ENCODE measurements at places on chromosomes 5 and 9.
A peak's percentile ranks its signal among the peaks of the same experiment; 100 is the strongest.

DNA sequence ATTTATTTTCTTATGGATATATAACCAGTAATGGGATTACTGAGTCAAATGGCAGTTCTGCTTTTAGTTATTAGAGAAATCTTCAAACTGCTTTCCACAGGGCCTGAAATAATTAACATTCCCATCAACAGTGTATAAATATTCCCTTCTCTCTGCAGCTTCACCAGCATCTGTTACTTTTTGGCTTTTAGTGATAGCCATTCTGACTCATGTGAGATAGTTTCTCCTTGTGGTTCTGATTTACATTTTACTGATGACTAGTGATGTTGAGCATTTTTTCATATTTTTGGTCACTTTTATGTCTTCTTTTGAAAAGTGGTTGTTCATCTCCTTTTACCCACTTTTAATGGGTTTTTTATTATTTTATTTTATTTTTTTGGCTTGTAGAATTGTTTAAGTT, 1290.3 kb upstream of the CDH9 start:
- no peak for DNase-seq

- DNase-seq: no peak
Observed at GRCh38 chr9:23672151-23672550, 153.9 kb downstream of the ELAVL2 start.

GRCh38 chr5:153147891-153148623, 342.4 kb upstream of the GRIA1 start:
- DNase-seq: no peak

DNA sequence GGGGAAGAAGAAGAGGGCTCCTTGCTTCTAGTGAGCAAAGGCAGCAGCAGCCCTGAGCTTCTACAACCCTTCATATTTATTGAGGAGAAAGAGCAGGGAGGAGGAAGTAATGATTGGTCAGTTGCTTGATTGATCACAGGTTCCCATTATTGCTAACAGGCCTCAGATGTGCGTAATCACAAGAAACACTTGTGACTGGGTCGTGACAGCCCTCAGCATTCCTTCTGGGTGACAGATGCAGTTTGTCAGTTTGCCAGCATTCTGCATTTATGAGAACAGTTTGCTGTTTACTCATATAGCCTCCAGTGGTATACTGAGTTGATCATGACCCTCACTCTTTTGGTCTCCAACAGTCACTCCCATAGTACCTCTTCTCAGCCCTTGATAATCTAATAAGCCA, 111.5 kb upstream of the TNC start:
- no peak for DNase-seq

DNA sequence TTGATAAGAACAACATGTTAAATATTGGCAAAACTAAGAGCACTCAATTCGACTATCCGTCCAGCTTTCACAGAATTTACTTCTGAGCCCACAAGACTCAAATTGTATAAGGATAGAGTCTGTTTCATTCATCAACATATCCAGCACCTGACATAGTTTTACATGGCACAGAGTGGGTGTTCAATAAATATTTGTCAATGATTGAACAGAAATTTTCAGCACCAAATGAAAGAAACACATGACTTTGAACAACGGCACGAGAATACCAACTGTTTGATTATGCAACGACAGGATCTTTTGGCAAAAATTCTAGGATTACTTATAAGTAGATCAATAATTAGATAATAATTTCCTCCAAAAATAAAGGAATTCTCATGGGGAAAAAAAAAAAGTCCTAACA, 41.8 kb downstream of the SKP2 start:
- no peak for DNase-seq

DNA sequence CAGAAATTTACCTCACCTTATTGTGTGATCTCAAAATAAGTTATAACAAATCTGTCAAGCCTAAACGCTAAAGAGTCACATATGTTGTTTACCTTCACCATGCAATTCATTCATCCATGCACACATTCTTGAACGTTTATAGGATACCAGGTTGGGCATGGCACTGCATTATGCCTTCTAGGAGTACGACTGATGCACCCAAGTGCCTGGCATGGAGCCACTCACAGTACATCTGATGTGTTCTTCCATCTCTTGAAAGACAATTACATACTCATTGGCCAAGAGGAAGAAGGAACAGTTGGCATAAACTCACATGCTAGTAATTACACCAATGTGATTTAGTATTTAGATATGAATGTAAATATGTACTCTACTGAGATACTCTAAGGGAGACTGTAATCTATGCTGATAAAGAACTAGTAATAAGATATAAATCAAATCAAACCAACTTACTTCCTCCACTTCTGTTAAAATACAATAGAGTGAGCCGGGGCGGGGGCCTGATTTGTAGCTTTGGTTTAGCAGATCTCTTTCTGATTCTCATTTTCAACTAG, 90.7 kb downstream of the LPAR1 start:
- DNase-seq: no peak

GRCh38 chr5:154850255-154851062, at the start of gene FAXDC2:
TSS of gene FAXDC2 (minus strand) at chr5:154850603. CDS start at chr5:154838178, 12,425 bp downstream.
- no peak for DNase-seq

DNA sequence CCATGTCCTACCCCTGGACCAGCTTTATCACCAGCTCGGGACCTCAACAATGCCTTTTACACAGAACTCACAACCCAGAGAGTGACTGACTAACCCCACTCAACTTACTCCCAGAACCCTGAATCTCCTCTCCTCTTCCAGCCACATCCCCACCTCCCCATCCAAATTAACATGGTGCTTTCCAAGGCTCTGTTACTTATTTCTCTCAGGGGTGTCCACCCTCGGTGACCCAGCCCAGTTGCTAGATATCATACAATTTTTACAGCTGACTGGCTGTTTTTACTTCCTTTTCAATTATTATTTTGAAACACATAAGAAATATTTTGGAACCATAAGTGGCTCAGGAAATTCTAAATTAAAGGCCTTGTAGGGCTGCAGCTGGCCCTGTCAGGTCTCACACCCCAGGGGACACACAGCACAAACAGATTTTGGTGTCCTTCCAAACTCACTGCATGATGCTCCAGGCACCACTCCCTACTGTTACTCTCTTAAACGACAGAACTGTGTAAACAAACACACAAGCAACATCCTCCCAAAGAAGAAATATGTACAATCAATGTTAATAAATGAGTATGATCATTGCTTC, 180.6 kb downstream of the ADAMTS12 start:
- DNase-seq: no peak

DNA sequence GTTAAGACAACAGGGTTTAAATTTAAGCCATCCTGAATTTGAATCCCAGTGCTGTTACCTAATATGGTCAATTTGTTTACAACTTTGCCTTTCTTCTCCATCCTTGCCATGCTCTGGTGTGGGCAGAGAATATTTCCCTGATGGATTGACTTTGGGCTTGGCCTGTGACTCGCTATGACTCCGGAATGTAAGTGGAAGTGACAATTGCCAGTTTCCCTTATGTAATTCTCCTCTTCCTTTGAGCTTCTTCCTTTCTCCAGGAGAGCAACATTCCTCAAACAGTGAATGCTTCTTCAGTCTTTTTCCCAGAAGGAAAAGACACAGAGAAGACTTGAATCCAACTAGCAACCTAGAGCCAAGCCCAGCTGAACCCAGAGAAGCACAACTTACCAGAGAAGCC, 159.1 kb downstream of the LURAP1L start:
- DNase-seq: no peak

- no peak for DNase-seq
Observed at GRCh38 chr5:171367424-171368370, 20.0 kb upstream of the NPM1 start.

DNA sequence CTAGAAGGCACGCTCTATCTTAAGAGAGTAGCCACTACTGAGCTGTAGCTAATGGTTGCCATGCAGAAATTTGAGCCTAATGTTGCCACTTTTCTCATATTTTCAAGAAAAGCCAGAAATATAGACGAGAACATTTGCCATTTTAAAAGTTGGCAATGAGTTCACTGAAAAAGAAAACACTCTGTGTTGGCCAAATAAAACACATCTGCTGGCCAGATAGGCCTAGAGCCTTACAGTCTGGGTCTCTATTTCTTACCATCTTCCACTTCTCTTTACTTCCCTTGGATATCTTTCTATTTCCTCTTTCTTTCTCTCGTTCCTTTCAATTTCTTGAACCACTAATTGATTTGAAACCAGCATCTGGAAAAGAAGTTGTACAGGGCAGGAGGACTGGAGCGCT, 36.6 kb upstream of the VCAN start:
- DNase-seq: no peak

DNA sequence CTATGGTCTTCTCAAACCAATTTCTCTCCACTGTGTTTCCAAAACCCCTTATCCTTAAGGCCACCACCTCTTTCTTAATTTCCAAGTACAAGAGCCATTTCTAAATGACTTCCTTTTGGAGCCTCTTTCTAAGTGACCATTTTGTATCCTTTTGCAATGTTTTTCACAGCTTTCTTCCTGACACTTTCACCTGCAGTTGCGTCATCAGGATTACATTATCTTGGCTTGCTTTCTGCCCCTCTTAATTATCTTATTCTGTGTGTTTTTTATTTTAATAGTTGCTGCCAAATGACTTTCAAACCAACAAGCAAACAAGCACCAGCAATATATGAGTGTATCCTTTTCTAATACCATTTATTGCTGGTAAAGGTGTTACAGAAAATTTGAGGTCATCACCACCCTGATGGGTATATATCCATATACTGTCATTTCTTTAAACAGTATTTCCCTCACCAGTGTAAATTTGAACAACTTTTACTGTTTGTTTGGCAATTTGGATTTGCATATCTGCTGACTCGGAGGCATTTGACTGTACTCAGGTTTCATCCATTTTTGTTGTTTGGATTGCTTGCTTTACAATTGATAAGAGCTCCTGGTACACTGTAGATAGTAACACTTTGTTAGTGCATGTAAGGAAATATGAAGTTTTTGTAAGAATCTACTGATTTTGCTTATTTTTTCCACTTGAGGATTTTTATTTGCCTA, 5.4 kb upstream of the ANXA1 start:
- no peak for DNase-seq

DNA sequence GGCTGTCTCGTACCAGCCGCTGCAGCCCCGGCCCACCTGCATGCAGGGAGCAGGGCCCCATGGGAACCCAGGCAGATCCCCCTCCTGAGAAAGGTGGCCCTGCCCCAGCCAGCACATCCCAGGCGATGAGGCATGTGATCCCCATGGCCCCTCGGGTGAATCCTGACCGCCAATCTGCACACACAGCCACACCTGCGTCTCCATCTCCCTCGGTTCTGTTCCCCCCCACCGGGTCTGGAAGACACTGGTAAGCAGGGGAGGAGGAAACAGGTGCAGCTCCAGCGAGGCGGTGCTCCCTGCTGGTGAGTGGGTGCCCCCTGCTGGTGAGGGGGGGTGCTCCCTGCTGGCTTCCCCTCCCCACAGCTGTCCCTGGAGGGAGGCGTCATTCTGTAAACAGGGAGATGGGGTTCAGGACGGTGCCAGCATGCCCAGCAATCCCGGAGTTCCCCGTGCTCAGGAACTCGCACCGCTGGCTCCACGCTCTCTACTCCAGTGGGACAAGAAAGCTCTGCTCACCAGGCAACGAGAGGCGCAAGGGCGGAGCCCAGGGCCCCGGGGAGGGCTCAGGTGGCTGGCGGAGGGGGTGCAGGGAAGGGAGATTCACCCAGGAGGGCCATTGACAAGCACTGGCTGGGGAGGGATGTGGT, 28.4 kb upstream of the SLC12A7 start:
- DNase-seq: peak; percentile 80

GRCh38 chr9:125235804-125236519, 5.2 kb downstream of the HSPA5 start:
- no peak for DNase-seq

DNA sequence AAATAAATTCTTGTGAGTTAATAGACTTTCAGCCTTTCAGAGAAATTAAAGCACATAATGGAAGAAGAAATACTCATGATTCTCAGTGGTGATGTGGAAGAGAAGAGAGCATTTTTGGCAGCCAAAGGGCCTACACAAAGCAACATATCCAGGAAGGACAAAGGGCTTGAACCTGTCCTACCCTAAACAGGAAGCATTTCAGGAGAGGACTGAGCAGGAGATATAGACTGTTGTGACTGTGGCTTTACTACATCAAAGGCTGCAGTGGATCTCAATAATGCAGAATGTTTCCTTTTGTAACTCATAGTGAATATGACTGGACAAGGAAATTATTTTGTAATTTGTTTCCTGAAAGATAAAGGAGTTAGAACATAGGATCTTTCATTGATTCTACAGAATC, 1.3 kb upstream of the PARP8 start:
- DNase-seq: no peak

DNA sequence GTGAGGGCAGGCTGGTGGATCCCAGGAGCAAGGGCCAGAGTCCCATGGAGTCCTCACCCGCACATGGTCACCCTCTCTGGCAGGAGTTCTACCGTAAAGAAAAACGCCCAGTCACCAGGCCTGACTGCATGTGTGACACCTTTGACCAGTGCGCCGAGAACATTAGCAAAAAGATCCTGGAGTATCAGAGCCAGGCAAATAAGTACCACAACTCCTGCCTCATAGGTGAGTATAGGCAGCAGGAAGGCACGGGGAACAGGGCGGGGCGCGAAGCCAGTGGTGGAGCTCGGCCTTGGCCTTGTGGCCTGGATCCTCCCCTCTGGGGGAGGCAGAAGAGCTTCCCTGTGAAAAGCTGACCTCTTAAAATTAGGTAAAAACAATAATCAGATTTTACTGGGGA, 45.4 kb upstream of the TDRD7 start:
- DNase-seq: no peak

DNA sequence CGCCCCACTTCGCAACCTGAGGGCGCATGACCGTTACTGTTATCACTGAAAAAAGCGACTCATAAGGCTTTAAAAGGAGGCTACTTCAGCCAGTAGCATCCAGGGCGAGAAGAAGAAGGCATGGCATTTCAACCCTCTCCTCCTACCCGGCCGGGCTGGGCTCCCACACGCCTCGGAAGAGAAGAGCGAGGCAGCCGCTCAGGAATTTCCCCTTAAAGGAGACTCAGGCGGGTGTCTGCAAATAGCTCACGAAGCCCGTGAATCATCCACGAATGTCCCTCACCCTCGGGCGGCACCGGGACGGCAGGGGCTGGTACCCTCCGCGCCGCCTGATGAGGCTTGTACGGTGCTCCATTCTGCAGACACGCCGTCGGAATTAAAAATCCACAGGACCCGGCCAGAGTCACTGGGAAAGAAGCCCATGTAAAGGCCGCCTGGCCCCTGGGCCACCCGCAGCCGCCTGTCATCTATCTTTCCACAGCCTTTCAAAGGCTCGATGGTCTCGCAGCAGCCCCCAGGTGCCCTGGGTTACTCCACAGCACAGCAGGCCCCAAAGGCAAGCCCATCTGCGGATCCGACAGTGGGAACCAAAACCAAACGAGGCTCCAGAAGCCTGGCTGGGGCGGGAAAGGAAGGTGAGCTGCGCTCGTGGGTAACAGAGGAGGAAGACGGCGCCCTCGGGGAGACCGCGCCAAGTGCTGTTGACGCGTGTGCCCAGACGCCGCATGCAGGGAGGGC, 11.8 kb downstream of the SLC12A7 start:
- no peak for DNase-seq

GRCh38 chr5:122009436-122009835, 47.7 kb downstream of the SRFBP1 start:
- no peak for DNase-seq

- no peak for DNase-seq
Observed at GRCh38 chr9:132810314-132810713, 67.8 kb downstream of the AK8 start.
